ENCODE measurements at places on chromosomes 12 and 14.

GRCh38 chr12:42144408-42145196 is at the start of gene GXYLT1:
TSS of gene GXYLT1 (minus strand) at chr12:42144874. CDS start at chr12:42144646, 228 bp downstream.
- DNase-seq: peak; percentile 86

DNA sequence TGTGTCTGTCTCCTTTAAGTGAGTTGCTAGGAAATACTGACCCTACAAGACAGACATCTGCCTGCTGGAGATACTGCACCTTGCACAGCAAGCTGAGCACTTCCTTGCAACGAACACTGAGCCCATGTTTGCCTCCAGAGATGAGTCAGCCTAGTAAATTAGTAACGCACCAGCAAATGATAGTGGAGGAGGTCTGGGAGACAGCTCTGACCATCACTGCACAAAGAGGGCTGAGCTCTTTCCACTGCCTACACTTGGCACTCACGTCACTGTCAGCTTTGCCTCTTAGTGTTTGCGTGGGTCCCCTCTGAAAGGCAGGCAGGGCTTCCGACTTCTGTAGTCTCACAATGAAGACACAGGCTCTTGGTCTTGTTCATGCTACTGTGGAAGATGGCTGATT is 109.0 kb downstream of the APAF1 start:
- DNase-seq: no peak

- no peak for DNase-seq
Measured at GRCh38 chr14:69505338-69506240, 21.1 kb downstream of the PLEKHD1 start.

GRCh38 chr14:89186856-89187376 is 230.1 kb downstream of the FOXN3 start:
- no peak for DNase-seq

GRCh38 chr12:68403711-68404110 is 71.5 kb upstream of the MDM1 start:
- DNase-seq: no peak

DNA sequence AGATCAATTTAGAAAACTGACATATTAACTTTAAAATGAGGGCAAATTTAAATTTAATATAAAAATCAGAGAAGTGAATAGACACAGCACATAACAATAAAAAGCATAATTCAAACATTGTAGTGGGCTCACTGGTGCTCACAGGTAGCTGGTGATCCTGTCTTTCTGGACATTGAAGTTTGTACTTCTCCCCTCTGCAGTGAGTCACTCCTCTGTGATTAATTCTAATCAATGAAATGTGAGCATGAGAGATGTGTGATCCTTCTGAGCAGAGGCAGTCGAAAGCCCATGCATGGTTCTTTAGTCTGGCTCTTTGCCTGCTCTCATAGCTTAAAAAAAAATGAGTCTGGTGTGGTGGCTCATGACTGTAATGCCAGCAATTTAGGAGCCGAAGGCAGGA is 59.0 kb upstream of the RERGL start:
- DNase-seq: no peak

DNA sequence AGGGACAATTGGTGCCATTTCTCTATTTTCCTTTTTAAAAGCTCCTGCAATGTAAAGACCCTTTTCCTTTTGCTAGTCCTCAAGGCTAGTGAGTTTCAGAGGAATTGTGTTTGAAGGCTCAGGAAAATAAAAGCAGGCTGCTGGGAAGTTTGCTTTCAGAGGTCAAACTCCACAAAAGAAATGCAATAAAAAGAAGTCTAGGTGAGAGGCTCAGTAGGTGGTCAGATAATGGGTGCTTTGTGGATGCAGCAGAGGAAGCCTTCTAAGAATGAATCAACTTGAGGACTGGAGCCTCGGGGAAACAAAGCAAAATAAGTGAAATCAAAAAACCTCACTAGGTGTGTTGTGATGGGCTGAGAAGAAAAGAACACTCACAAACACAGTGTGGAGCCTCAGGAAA is 10.3 kb downstream of the CCDC175 start:
- no peak for DNase-seq

GRCh38 chr12:10406725-10407124 is 2.8 kb downstream of the KLRC4 start:
- DNase-seq: no peak

- DNase-seq: no peak
Measured at GRCh38 chr14:30297876-30298795, 260.8 kb upstream of the G2E3 start.

DNA sequence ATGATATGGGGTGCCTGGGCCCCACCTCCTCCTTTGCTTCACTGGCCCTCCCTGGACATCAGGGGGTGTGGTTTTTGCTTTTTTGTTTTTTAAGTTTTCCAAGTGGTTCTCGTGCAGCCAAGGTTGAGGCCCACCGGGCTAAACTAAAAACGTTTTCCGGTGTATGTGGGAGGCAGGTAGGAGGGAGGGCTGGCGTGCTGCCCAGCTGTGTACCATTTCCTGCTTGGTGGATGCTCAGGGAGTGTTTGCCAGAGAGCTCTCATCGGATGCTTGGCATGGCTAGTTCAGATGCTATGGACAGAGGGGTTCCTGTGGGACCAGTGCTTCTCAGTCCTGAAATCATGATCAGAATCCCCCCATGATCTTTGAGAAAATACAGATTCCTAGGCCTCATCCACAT is 246.4 kb downstream of the CACNA1C start:
- DNase-seq: no peak

- no peak for DNase-seq
Measured at GRCh38 chr14:92005019-92005418, 34.8 kb downstream of the TRIP11 start.

DNA sequence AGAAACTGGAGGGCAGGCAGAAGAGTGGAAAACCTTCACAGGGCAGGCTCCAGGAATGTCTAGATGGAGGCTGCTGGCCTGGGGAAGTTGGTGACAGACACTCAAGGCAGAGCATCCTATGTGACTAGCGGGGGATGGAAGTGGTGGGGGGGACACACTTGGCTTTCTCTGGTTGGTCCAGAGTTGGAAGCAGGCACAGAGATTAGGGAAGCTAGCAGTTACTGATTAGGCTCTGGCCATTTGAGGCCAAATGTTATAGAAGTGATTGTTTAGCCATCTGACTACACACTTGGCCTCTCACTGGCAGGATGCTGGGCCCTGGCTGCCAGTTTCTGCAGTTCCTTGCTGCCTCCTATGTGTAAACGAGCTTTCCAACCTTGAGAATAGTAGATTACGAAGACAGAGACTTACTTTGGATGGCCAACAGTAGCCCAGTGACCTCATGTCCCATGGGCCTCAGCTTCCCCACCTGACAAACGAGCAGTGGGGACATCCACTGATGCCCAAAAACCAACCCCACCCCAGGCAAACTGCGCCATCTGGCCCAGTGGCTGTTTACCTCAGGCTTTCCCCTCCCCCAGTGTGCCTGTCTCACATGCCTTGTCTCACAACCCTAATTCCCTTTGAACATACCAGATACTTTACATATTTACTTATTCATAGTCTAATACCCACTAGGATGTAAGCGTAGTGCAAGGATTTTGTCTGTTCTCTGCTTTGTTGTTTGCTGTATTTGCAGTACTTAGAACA is 102.7 kb downstream of the PAPLN start:
- no peak for DNase-seq

DNA sequence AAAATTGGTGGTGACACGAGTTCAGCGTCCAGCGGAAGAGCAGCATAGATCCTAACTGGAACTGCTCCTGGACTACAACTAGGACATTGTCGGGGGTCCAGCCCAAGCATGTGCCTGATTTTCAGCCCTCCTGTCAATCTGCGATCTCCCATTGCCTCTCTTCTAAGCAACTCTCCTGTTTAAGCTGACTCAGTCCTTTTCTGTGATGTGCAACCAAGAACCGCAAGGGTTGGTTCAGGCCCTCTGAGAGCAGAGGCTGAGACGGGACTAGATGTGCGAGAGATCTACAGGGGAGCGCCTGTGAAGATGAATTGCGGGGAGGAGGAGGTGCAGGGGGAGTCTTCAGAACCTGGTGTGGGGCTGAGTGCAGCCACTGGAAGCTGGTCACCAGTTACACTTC is 3.7 kb upstream of the PAPLN start:
- no peak for DNase-seq

- no peak for DNase-seq
Measured at GRCh38 chr12:129481921-129482320, 421.9 kb downstream of the TMEM132D start.

- DNase-seq: no peak
Measured at GRCh38 chr14:32597771-32598170, 268.7 kb downstream of the AKAP6 start.

GRCh38 chr12:25835385-25835784 is 123.1 kb upstream of the RASSF8 start:
- DNase-seq: no peak

Data from immature natural killer cell (primary cell).